DMS53 (cell line): ENCODE measurements at places on chromosomes 11 and 22.

DNA sequence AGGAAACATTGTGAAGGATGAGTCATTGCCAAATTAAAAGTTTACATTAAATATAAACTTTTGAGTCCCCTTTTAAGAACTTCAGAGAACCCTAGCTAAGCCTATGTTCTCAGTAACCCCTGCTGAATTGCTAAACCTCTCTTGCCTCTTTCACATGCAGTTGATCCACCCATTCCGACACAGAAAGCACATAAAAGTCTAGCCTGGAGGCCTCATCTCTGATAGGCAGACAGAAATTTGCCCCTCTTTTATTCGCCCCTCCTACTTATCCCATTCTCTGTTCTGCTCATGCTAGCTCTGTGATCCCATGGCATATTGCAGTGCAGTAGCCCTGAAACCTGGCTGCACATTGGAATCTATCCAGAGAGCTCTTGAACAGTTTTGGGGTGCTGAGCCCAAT lies 58.2 kb upstream of the PDE3B start:
- no peak for DNase-seq

GRCh38 chr11:35009191-35009943 lies 92.9 kb downstream of the PDHX start:
- no peak for DNase-seq

DNA sequence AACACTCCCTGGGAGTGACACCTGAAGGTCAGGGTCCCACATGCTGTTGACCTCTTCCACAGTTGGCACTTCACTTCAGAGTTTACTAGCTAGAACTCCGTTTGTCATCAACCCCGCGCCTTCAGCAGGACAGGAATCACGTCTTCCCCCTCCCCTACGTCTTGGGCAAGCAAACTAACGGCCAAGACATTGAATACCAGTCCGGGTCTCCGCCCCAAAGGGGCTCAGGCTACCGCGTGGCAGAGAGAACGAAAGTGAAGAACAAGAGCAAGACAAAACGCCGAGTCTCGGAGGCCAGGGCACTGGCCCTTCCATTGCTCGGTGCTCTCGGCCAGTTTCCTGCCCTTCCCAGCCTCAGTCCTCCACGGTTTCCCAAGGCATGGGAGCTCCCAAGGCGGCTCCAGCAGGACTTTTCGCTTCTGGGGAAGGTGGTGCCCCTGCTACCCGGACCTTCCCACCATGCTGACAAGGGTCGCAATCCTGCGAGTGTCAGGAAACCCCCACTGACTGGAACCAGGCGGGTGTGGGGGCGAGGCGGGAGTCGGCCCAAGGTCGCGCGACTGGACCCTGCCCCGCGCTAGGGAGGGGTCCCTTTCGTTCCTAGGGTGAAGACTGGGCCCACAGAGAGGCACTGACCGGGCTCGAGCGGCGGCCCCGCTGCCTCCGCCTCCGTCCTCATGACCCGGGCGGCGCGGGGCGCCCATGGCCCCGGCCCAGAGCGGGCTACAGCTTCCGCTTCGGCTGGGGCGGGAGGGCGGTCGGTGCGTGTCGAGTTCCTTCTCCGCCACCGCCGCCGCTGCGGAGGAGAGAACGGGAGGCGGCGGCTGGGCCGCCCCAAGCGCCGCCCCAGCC lies at the start of gene GUCD1:
Gene GUCD1, minus strand, starts transcription at position 826 of the 852 bp plus-strand sequence. Its CDS starts 147 bp downstream, at position 679.
- peak; percentile 25 for DNase-seq

GRCh38 chr11:65274735-65275682 lies 13.2 kb downstream of the POLA2 start:
- peak; percentile 86 for DNase-seq

DNA sequence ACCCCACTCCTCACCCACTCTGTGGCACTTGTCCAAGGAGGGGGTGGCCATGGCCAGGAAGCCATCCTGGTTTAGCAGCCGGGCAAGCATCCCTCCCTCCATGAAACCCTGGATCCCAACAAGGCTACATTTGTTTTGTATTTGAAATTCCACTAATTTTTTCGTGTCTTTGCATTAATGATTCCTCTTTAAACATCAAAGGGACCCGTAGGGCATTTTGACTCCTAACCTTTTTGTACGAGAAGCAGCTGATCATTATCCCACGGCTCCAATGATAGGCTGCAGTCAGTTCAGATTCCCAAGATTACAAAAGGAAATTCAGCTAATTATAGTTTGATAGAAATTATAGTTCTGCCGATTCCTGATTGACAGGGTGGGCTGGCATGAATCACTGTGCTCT lies 10.7 kb downstream of the MYEOV start:
- DNase-seq: no peak

DNA sequence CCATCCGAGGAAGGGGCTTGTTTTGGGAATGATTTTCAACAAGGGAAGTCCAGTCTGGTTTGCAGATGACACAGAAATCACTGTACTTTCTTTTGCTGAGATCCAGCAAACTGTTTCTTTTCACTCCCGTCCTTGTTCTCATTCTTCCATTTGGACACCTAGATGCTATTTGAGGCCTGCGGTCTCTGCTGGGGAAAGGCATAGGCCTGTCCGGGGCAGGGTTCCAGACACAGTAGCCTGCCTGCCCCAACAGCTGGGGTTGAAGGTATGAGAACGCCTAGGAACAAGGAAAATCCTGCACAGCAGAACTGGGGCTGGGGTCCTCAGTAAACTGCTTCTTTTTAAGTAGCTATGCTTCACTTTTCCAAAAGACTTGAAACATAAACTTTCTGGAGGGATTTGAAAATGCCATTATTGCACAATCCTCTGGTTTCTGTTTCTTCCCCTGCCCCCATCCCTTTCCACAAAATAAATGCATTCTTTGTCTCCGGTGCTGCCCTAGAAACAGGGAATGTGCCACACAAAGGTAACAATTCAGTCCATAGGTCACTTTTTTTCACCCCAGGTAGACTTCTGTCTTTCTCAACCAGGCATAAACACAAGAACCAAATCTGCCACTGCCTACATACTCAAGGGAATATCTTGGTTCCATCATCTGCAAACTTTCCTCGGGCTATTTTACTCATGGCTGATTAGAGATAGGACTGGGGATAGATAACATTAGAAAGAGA lies 174.8 kb upstream of the MTMR2 start:
- DNase-seq: no peak

DNA sequence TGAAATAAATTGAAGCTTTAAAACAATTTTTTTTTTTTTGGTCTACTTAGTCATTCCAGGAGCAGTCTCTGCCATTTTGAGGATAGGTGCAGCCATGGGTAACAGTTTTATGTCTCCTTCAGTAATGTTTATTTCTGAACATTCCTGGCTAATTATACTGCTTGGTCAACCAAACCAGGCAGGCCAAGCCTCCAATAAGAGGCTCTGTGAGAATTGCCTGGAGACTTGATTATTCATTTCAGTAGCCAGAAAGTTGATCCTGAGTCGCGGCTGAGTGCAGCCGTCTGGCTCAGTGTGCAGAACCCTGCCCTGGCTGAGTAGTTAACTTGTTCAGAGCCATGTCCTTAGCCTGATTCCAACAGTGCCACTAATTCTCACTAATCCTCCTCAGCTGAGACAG lies 364.0 kb upstream of the FAT3 start:
- no peak for DNase-seq

- DNase-seq: no peak
Observed at GRCh38 chr11:120376547-120377182, 40.5 kb downstream of the ARHGEF12 start.

- no peak for DNase-seq
Observed at GRCh38 chr11:43835104-43835503, 45.5 kb upstream of the ALKBH3 start.

DNA sequence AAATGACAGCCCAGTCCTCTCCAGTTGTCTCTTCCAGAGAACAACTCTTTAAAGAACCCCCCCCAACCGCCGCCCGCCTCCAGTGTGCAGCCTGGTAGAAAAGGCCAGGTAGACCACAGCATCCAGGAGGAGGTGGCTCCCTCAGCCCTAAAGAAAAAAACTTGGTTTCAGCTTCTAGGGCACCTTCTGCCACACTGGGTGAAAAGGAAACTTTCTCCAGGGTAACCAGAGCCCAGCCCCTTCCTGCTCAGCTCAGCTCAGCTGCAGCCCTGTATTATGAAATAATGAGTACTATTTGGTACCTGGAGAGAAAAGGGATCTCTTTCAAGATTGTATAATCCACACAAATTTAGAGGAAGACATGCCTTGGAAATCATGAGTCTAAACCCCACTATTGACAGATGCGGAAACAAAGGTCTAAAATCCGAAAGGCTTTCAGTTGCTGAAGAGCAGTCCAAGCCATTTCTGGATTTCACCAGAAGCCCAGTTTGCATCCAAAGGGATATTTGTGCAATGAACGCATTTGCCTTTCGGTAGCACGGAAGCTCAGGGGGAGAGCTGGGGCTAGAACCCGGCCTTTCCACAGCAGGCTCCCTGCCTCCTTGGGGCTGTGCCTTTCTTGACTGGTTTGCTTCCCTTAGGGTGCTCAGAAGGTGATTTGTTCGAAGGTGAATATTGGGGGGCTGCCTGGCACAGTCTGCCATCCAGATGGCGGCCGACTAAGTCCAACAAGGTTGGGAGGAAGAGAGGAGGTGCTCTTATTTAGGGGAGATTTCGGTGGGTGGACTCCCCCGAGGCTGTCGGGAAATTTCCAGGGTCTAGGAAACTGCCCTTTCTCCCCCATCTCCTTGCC lies 3.3 kb downstream of the FXYD6 start:
- no peak for DNase-seq

DNA sequence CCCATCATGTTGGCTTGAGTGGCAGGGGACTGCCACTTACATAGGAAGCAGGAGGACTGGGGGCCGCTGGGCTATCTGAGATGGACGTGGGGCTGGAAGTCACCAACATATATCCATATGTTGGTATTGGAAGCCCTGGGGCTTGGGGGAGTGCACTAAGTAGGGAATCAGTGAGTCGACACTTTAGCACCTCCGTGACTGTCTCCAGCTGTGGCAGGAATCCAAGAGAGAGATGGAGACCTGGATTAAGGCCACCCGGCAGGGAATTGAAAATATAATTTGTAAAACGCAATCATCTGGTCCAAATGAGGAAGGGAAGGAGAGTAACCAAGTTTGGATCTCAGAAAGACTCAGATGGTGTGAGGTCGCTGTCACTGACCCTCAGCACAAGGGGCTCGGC lies 68.4 kb downstream of the ELFN2 start:
- no peak for DNase-seq

- DNase-seq: peak; percentile 52
Observed at GRCh38 chr22:29073618-29074275, 912 bp downstream of the KREMEN1 start.

GRCh38 chr22:35390933-35391332 lies 9.0 kb upstream of the MCM5 start:
- DNase-seq: no peak

DNA sequence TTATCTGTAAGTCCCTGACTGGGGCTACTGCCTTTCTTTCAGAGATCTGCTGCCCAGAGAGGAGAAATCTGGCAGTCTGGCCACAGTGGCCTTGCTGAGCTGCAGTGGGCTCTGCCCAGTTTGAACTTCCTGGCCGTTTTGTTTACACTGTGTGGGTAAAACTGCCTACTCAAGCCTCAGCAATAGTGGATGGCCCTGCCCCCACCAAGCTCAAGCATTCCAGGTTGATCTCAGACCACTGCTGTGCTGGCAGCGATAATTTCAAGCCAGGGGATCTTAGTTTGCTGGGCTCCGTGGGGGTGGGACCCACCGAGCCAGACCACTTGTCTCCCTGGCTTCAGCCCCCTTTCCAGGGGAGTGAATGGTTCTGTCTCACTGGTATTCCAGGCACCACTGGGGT lies 117.5 kb downstream of the TRPC6 start:
- peak; percentile 54 for DNase-seq

DNA sequence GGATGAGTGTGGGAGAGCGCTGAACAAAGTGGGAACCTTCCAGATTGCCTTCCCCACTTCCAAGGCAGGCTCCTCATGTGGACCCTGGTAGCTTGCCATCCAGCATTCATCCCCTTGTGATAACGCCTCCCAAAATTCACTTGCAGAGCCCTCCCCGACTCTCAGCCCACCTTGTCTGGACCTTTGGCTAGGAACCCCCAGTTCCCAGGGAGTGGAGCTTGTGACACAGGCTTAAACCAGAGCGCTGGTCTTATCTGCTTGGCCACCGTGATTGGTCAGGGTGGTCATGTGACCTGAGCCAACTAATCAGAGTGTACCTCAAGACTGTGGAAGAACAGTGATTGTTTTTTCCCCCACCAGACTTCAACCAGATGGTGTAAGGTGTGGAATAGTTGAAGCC lies 9.6 kb upstream of the SLC35C1 start:
- DNase-seq: no peak

GRCh38 chr11:128467610-128468041 lies 119.7 kb downstream of the ETS1 start:
- peak; percentile 22 for DNase-seq

DNA sequence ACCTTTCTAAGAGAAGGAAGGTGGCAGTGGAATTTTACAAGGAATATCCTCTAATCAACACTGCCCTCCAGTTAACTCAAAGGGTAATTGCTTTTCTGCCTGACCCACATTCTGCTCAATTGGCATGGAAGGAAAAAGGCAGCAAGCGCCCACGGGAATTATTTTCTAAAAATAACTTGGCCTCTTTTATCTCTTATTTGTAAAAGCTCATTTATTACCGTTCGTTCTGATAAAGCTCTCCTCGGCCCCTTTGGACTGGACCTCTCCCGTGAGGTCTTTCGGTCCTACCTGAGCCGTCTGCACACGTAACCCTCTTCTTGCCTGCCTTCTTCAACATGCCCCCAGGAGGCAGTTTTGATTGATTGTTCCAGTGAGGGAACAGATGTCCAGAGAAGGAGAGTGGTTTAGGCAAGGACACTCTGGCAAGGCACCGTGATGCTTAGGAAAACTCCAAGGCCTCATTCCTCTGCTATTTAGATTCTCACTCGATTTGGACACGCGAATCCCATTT lies 53.2 kb upstream of the CRTAM start:
- DNase-seq: no peak
